ENCODE measurements at places on chromosomes 11 and 22.

DNA sequence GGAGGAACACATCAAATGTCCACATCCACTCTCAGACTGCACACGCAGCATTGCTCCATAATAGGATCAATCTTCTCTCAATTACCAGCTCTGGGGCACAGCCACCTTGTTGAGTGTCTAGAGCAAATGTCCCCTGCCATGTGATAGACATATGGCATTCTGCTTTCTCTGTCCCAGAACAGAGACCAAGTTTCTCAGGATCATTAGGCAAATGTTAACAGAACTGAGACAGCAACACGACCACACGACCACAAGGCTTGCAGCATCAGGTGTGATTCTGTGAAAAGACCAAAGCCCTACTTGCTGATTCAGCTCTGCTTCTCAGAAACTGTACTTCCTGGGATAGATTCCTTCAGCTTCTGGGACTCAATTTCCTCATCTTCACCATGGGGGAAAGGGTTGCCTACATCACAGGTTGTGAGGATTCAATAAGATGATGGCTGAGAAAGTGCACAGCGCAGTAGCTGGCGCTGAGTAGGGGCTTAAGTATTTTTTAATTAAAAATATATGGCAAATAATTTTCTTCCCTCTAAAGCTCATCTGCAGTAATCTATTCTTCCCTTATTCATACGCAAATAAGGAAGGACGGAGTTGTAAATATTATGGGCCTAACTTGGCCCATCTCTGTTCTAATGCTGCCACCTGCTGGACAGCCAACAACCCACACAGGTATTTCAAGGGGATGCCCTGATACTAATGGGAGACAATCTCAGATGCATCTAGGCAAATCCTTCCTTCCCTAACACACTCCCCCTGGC lies 54.3 kb upstream of the USP47 start:
- no peak for DNase-seq

- DNase-seq: peak; percentile 79
Measured at GRCh38 chr22:39490135-39490798, 11.8 kb upstream of the MIEF1 start.

DNA sequence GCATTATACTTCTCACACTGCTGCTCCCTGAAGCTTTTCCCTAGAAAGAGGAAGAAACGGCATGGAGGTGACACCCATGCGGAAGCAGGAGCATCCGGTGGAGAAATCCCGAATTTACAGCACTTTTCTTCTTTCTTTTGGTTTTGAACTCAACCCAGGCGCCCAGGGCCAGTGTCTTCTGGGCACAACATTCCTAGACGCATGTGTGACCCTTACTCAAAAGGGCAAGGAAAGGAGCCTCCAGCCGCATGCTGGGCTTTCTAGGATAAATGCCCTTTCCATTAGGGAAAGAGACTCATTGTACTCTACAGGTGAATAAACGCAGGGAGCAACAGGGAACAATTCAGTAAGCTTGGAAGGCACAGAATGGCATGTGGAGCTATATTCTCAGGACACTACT lies 19.5 kb downstream of the ADAMTS8 start:
- DNase-seq: no peak

- DNase-seq: no peak
Measured at GRCh38 chr22:20647586-20648305, 126.2 kb upstream of the SERPIND1 start.

DNA sequence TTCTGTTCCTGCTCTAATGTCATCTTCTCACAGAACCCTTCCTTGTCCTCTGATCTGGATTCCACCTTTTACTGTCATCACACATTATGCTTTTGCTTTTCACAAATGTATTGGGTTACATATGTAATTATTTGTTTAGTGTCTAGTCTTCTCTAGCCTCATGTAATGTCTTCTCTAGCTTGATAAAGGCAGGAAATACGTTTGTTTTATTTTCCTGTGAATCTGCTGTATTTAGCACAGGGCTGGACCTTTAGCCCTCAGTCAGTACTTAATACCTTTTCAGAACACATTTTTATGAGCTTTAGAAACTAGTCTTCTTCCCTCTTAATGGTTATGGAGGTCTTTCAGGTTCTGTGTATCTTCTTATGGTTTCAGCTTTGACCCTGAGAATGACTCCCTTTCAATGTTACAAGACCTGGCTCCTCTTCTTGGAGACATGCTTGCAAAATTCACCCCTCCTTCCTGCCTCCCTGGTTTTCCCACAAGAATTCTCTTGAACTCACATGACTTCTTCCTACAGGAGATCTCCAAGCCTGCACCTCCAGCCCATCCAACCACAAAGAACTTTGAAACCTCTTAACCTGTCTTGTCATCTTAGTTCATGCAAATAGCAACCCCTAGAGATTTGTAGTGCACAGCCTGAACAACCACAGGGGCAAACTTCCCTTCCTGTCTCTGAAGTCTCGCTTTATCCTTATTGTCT lies 132.7 kb upstream of the DDI1 start:
- no peak for DNase-seq

- no peak for DNase-seq
Measured at GRCh38 chr11:95641495-95641894, 148.1 kb downstream of the FAM76B start.

DNA sequence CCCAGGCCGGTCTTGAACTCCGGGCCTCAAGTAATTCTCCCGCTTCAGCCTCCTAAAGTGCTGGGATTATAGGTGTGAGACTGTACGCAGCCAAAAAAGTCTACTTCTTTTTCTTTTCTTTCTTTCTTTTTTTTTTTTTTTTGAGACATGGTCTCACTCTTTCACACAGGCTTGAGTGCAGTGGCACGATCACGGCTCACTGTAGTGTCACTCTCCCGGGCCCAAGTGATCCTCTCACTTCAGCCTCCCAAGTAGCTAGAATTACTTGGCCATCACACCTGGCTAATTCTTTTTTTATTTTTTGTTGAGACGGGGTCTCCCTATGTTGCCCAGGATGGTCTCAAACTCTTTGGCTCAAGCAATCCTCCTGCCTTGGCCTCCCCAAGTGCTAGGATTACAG lies 3.6 kb upstream of the UBE2L3 start:
- no peak for DNase-seq

DNA sequence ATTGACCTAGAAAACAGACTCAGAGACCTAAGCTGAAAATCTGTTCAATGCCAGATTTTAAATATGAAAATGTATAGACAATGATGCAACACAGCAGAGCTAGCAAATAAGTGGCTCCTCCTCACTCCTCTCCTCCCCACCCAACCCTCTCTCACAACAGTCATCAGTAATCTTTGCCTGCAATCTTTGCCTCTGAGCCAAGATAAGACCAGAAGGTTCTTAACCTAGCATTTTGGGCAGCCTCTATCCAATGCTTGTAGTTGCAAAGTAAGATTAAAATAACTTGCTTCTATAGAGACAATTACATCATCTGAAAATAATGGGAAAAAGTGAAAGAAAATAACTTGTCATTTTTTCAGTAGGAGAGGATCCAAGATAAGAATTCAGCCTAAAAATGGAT lies 117.3 kb downstream of the PARVA start:
- DNase-seq: no peak

- DNase-seq: no peak
Measured at GRCh38 chr11:64665411-64665821, 57.6 kb downstream of the NRXN2 start.

DNA sequence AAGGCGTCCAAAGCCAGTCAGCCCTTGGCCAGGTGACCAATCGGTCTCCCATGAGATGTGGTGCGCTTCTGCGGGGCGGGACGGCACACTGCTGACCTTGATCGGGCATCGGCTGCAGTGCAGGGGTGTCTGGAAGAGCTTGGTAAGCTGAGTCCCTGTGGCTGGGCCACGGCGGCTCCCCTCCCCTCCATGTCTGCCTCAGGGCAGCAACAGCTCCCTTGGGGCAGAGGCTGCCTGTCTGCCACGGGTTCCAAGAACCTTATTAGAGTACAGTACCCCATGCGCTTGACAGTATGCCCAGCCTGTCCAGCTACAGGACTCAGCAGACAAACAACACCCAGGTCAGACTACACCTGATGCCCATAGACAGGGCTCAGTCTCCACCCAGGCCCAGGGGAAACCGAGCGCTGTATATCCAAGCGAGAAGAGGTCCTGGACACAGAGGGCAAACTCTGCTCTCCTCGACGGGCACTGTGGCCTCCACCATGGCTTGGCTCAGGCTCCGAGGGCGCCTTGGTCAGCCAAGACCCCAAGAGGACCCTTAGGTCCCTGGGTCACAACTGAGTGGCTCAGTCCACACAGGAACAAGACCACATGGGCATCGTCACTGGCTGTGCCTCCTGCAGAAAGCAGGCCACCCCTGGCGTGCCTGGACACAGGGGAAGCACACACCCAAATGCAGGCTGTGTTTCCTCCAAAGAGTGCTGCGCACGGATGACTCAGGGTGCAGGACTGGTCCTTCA lies 18.9 kb downstream of the TSPAN32 start:
- DNase-seq: no peak

DNA sequence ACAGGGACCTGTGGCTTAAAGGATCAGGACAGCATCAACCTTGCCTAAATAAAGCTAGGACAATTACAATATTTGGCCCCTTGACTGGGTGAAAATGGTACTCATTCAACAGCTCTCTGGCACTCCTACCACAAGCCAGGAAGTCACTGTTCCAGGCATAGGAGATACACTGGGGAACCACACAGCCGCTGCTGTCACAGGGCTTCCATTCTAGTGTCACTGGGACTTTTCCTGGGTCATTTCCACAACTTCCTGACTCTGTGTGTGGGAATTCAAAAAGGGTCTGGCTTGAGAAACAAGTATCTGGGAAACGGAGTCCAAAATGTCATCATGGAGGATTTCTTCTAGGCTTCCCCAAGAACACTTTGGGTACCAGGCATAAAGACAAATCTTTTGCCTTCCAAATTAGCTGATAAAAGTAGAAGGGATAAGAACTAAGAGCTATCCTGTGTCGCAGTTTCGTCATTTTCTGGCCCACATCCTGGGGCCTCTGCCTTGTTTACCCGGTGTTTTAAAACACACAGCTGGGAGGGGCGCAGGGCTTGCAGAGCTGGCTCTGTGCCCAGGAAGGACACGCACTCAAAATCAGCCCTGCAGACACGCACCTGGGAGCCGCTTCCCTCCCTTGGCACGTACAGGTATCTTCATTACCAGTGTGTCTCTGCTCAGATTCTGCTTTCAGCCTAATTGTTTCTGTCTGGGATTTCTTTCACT lies 38.0 kb downstream of the TMEM45B start:
- peak; percentile 49 for DNase-seq

- no peak for DNase-seq
Measured at GRCh38 chr11:58640386-58641023, 18.0 kb downstream of the CNTF start.

GRCh38 chr11:81895258-81895657 lies 838.4 kb downstream of the FAM181B start:
- DNase-seq: no peak

- no peak for DNase-seq
Measured at GRCh38 chr11:93213622-93214021, 15.8 kb upstream of the SLC36A4 start.

DNA sequence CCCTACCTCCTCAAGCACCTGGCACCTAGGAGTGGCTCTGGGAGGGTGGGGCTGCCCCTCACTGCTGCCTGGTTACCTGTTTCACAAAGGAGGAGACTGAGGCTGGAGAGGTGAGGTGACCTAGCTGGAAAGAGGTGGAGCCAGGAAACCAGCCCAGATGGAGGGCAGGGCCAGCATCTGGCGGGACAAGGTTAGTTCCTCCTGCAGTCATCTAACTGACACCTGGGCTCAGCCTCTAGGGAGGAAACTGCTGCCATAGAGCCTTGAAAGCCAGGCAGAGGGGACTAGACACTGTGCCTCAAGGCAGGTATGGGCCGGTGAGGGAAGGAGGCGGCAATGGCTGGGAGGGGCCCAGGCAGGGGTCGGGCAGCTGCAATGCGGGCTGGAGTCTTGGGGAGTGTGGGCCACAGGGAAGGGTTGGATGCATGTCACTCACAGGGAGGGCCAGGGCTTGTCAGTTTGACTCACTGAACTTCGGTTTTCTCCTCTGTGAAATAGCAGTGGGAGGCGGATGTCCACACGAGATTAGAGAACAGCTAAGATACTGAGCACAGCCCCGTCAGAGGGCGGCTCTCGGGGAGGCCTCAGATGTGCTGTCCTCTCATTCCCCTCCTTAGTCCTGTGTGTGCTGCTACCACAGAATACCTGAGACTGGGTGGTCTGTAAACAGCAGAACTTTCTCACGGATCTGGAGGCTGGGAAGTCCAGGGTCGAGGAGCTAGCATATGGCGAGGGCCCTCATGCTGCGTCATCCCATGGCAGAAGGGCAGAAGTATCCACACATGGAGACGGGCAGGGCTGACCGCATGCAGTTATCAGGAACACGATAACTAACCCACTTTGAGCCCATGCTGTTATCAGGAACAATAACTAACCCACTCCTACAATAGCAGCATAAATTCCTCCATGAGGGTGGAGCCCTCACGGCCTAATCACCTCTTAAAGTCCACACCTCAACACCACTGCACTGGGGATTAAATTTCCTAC lies 16.1 kb downstream of the MGAT3 start:
- no peak for DNase-seq

DNA sequence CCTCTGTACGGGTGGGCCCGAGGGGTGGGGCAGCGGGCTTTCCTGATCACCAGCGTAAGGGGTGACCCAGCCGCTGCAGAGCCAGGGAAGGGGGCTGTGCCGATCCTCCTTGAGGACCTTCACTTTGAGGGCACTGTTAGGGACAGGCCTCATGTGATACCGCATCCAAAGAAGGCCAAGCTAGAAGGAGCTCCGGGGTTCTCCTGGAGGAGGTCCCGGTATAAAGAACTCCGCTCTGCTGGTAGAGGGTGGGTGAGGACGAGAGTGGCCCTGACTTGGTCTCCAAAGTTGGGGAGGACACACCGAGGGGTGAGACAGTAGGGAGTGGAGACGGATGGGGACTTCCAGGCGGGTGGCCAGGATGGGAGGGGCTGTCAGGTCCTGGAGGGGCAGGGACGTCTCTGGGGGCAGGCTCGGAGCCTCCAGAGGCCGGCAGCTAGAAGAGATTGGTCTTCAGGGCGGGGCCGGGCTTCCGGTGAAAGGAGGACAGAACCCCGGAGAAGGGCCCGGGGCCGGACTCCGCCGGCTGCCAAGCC lies 4.6 kb downstream of the PHOX2A start:
- no peak for DNase-seq

DNA sequence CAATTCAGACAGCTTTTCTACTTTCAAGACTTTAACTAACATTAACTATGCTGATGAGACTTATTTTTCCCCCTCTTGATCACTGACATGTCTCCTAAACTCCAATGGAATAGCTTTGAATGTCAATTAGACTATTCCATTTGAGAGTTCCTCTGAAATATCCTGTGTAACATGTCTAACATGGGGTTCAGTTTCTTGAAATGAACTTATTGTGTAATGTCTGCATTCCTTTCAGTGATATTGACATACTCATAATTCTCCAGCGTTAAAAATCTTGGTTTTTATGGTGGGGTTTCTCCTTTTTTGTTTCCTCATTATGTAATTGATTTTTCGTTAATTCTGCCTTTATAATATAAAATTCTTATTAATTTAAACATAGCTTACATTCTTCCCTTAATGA lies 37.7 kb upstream of the SPTBN2 start:
- no peak for DNase-seq
